ENCODE measurements at places on chromosomes 5 and 9.

DNA sequence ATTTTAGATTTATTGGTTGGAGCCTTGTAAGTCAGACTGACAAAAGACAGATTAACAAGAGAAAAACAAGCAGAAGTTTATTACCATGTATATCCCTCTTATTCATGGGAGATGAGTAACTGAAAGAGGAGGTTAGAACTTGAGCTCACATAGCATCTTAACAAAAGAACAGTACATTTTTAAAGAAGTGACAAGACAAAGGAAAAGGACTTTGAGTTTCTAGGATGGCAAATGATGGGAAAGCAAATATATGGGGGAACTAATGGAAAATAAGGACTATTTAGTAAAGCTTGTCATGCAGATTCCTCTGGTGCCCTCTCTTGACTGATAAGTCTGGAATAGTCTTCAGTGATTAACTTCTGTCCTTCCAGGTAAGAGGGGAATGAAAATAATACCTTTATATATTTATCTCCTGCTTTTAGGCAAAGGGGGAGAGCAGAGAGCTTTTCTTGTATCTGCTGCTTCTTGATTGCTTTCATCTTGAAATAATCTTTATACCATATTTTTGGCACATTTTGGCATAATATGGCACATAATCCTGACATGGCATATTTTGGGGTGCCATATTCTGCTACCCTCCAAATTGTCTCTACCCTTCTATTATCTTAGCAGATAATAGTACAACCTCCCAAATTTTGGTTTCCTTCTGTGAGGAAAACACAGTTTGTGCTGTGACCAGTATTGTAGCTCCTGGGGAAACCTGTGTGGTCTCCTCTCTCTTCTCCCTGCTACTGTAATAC is 206.8 kb downstream of the TMC1 start:
- no peak for DNase-seq

- DNase-seq = no peak
These were observed 138.7 kb downstream of the RAPGEF6 start for GRCh38 chr5:131496400-131496713.

DNA sequence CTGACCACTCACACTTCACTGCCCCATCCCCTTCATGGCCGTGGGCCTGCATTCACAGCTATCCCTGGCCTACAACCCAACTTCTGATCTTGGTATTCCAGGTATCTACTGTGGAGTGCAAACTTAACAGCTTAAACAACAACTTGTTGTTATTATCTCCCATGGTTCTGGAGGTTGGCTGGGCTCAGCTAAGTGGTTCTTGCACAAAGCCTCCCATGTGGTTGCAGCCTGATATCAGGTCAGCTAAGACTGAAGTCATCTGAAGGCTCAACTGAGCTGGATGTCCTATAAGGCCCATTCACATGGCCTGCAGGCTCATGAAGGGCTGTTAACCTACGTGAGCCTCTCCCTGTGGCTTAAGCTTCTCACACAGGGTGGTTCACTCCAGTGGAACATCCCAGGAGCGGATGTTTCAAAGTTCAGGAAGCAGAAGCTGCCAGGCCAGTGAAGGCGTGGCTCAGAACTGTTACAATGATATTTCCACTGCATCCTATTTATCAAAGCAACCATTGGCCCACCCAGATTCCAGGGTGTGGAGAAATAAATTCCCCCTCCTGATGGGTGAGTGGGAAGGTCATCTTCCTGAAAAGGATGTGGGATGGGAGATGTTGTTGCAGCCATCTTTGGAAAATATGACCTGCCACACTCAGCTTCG is 30.0 kb upstream of the TRIO start:
- no peak for DNase-seq

DNA sequence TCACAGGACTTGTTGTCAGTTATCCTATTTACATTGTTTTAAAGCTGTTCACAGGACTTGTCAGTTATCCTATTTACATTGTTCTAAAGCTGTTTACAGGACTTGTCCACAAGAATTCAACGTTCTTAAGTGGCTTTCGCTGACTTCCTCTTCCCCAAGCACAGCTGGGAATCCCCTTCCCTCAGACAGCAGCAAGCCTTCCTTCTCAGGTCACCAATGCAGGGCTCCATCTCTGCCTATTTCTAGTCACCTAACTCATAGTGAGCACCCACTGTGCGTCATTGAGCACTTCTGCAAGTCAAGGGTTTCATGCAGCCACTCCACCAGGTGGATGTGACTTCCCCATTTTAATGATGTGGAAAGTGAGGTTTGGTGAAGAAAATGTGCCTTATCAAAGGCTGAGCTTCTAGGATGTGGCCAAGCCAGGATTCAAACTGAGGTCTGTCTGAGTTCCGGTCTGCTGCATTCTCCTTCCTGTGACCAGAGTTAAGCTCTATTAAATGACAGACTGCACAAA is 109.8 kb upstream of the ZNF462 start:
- DNase-seq = no peak

DNA sequence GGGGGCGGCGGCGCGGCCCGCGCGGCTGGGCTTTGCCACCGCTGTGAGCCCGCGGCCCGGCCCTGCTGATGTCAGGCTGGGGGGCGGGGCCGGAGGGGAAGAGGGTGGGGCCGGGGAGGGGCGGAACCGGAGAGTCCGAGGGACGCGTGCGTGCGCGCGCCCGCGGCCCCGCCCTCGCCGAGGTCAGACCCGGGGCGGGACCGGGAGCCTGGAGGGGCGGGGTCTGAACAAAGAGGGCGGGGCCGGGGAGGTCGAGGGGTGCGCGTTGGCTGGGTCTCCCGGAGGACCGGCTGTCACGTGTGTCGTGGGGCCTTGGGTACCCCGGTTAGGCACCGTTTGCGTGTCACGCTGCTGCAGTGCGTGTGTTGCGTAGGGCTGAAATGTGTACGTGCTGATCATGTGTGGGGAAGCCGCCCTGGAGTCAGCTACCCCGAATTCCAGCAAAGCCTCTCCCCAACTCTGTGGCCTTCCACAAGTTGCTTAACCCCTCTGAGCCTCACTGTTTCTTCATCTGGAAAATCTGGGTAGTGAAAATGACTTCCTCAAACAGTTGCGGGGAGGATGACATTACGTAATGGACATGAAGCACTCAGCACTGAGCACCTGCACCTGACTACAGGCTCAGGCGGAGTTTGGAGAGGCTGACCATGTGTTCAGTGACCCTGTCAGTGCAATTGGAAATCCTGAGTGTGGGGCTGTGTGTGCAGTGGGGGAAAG is at the start of gene RALGDS:
TSS of gene RALGDS (minus strand) at position 43 of the 717 bp plus-strand sequence. CDS start 86 bp downstream, outside the sequence.
- DNase-seq = peak; percentile 89

DNA sequence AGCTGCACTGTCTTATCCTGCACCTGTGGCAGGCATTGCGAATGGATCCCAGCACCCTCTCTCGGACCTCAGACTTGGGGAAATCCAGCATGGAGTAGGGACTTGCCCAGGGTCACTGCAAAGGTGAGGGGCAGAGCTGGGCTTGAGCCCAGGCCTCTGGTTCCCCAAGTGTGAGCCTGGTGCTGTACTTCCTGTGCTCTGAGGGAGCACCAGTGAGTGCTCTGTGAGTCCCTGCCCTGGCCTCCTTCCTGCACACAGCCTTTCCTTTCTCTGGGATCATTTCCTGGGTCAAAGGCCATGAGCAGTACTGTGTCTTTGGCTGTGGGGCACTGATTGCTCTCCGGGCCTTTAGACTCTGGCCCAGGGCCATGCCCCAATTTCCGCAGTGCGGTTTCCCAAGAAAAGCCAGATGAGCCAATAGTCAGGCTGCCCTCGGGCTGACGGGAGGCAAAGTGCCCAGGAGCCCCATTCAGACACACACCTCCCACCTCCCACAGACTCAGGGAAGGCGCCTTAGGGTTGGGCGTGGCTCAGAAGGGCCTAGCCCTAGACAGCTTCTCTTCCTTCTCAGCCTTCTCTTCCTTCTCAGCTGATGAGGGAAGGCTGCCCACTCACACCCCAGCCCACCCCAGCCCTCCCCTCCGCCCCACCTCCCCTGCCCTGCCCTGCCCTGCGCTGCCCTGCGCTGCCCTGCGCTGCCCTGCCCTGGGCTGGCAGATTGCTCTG is 23.3 kb upstream of the TRIM14 start:
- no peak for DNase-seq

DNA sequence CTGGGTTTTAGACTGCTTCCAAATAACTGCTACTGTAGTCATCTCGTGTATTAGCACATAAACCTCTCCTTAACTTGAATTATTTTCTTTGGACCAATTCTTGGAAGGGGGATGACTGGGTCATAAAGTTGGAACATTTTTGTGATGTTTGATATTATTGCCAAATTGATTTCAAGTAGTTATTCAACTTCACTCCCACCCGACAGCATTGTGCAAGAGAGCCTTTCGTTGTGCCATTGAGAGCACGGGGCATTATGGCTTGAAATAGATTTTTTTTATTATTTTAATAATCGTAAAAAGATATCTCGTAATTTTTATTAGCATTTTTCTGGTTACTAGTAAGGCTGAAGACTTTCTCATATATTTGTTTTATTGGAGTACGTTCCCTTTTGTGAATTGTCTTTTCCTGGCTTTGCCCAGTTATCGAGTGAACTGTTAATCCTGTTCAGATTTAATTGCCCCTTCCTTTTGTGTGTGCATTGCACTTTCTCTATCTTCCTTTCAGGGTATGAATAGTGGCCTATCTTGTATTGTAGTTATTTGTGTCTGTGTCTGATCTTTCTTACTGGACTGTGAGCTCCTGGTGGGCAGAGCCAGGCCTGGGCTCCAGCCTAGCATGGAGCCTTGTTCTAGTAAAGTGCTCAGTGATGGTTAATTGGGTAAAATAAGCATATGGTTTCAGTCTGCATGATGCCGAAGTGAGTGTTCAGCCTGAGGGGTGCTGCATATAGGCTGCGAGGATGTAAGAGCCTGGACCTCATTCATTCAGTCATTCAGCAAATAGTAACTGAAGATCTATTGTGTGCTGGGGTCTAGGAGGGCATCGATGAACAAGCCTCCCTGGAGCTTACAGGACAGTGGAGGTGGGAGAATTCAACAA is 93.5 kb upstream of the SHB start:
- no peak for DNase-seq

GRCh38 chr5:1541702-1542400 is 18.1 kb upstream of the LPCAT1 start:
- DNase-seq = no peak

- DNase-seq = no peak
These were observed 33.1 kb upstream of the ZNF462 start for GRCh38 chr9:106829666-106830408.

DNA sequence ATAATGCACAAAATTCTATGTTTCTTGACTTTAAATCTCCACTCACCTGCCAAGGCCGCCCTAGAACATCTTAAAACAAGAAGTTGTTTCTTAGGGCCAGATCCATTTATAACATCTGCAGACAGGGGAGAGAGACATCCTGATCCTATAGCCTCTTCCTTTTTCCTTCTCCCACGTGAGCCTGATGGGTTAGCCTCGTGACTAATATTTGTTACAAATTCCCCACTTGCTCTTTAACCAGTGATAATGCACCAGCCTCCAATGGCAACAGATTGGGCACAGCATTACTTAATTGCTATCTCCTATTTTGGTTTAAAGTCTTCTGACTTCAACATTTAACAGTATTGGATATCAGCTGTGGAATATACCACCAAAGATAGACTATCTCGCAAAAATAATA is 196.5 kb downstream of the GADD45G start:
- DNase-seq = no peak

- no peak for DNase-seq
These were observed 31.6 kb downstream of the NEURL1B start for GRCh38 chr5:172672681-172673080.

DNA sequence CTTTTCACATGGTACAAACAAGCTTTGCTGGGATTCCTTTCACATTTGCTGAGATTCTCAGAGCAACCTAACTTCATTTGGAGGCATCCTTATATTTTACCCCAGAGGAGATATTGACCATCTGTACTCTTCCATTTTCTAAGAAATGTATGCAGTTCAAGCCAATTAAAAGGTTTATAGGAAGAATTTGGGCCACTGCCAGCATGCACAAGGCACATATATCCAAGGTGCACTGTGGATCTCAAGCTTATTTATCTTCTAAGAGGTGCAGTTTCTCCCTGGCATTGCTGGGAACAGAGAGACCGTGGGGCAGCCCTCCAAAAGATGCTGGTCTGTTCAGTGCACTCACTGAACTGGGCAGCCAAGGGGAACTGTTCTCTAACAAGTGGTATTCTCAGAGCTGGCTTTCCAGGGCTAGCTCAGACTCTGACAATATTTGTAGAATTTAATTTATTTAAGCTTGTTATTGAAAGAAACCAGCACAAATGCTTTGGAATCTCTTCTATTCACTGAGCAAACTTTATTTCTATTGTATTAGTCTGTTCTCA is 213.3 kb downstream of the TENT4A start:
- no peak for DNase-seq

DNA sequence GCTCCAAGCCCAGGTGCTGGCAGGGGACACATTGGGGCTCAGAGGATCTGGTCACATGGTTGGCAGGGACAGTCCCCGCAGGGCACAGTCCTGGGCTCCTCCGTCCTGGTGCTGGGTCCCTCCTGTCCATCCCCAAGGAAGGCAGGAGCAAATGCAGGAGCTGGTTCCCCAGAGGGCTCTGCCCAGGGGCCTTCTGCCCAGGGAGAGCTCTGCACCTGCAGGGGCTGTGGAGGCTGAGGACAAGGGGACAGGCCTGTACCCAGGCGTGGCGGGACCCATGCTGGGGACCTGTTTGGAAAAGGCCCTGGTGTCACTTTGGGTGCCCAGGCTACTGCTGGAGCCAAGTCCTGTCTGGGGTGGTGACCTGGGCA is 7.2 kb downstream of the SPATA31E1 start:
- no peak for DNase-seq

- no peak for DNase-seq
These were observed 470.6 kb upstream of the MPDZ start for GRCh38 chr9:13750061-13750460.

GRCh38 chr9:108052431-108053080 is 563.0 kb upstream of the KLF4 start:
- no peak for DNase-seq

DNA sequence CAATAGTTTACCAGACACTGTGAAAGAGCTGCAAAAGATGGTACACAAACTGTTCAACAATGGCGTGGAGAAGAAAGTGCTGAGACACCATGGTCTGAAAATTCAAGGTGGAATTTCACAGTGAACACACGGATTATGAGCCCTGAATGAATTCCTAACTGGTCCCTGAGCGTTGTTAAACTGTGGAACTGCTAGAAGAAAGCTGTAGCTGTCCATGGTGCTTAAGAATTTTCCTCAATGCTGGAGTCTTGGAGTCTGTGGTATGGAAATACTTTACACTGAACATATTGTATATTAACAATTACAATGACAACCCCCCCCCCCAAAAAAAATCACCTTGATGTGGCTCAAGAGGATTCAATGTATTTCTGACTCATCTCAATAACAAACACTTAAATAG is 68.5 kb downstream of the SLC24A2 start:
- DNase-seq = no peak

DNA sequence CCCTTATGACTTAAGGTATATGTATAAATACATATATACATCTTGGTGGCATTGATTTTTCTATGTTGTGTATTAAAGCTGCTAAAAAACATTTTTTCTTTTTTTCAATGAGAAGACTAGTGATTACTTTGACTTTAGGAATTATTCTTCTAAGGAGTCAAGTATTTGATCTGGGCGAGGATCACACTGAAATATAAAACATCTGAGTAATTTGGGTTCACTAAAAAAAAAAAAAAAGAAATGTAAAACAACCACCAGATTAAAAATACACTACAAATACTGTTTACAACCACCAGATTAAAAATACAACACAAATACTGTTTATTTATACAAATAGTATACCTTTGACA is 9.0 kb downstream of the UBAP1 start:
- no peak for DNase-seq

Measured in stimulated activated CD4-positive, alpha-beta T cell treated with anti-CD3 and anti-CD28 coated beads, Interleukin-15, amount 100 ng/mL, for 48 hours (primary cell).